ENCODE measurements at places on chromosomes 13 and 19.

- DNase-seq = no peak
These were observed 228.6 kb downstream of the DNAJC15 start for GRCh38 chr13:43251961-43252360.

DNA sequence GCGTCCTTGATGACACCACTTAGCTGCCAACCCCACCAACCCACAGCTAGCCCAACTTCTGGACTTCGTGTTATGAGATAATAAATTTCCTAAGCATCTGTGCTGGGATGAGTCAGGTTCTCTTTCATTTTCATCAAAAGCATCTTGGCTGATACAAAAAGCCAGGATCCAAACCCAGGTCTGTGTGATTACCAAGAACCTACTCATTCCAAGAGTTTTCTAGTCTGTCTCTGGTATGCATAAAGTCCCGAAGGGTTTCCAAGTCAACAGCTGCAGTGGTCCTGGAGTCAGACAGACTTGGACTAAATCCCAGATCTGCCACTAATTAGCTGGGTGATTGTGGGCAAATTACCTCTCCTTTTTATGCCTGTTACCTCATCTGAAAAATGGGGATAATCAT, 55.5 kb upstream of the SERP2 start:
- DNase-seq = no peak

DNA sequence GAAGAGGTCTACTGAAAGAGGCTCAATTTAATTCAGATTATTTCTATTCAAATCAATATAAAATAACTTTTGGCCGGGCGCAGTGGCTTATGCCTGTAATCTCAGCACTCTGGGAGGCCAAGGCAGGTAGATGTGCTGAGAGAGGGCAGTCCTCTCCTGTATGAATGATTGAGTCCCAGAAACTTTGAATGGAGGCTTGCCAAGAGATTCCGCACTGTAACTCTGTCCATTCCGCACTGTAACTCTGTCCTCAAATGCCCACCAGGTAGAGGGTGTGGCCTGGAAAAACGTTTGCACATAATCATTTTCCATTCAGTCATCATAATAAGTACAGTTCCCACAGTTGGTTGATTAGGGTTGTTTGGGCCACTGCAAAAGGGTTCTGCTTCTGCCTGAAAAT, 274.7 kb upstream of the SOX21 start:
- DNase-seq = no peak

DNA sequence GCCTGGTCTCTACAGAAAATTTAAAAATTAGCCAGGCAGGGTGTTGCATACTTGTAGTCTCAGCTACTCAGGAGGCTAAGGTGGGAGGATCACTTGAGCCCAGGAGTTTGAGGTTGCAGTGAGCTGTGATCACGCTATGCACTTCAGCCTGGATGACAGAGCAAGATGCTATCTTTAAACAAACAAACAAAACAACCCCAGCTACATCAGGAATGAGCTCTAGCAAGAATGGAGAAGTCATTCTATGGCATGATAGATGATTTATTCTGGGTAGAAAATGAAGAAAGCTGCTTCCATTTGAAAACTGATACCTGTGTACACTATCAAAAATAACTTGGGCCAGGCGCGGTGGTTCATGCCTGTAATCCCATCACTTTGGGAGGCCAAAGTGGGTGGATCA, 15.8 kb upstream of the SHISA2 start:
- no peak for DNase-seq

DNA sequence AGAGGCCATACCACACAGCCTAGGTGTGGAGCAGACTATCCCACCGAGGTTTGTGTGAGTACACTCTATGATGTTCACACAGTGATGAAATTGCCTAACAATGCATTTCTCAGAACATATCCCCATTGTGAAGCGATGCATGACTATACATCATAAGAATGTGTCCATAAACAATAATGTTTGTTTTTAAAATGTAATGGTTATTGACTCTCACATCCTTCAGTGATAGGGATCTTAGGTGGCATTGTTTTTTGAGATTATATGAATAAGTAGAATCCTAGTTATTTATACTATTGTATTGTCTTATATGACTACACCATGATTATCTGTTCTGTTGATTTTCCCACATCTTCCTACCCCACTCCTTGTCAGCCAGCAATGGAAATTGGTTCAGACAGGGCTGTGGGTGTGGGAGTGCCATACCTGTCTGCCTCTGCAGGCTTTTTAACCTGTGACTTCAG, 13.6 kb downstream of the CCNA1 start:
- DNase-seq = no peak

DNA sequence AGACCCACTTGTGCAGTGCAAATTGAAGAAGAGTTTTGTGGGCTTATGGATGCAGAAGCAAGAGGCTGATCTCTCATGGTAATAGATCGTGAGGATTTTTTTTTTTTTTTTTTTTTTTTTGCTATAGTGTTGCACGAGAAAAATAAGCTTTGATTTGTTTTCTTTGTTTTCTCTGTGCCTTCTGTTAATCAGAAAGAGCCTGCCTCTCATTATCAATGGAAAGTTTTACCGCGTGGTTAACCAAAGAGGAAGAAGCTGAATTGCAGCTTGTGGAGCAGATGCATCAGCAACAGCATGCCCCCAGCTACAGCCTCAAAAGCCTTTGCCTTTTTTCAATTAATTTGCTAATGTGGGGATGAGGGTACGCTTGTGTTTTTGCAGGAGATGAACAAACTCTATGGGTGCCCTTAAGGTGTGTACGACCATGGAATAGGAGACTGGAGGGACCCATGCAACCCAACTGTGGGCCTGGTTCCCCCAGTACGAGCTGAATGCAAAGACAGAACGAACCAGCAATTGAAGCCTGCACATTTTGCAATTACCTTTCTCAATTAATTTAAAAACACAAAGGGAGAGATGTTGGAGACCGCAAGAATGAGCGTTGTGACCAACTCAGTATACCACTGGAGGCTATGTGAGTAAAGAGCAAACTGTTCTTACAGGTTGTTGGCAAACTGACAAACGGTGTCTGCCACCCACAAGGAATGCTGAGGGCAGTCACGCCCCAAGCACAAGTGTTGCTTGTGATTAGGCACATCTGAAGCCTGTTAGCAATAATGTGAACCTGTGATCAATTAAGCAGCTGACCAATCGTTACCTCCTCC, 58.6 kb upstream of the SPRY2 start:
- DNase-seq = peak; percentile 44

- no peak for DNase-seq
These were observed 53.9 kb downstream of the CHST8 start for GRCh38 chr19:33675501-33676124.

DNA sequence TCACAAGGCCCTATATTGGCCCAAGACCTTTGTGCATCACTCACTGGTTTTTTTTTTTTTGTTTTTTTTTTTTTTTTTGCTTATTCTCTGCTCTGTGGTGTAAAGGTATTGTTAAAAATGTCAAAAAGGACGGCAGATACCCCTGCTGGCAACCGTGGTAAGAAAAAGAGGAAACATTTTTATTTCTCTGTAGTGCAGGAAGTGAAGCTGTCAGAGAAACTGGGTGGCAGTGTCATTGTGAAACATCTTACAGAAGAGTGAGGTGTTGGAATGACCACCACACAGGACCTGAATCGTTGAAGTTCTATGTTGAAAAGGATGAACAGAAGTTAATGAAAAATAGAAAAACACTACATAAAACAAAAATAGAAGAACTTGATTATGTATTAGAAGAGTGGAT, 346.4 kb downstream of the FGF9 start:
- DNase-seq = peak; percentile 27

DNA sequence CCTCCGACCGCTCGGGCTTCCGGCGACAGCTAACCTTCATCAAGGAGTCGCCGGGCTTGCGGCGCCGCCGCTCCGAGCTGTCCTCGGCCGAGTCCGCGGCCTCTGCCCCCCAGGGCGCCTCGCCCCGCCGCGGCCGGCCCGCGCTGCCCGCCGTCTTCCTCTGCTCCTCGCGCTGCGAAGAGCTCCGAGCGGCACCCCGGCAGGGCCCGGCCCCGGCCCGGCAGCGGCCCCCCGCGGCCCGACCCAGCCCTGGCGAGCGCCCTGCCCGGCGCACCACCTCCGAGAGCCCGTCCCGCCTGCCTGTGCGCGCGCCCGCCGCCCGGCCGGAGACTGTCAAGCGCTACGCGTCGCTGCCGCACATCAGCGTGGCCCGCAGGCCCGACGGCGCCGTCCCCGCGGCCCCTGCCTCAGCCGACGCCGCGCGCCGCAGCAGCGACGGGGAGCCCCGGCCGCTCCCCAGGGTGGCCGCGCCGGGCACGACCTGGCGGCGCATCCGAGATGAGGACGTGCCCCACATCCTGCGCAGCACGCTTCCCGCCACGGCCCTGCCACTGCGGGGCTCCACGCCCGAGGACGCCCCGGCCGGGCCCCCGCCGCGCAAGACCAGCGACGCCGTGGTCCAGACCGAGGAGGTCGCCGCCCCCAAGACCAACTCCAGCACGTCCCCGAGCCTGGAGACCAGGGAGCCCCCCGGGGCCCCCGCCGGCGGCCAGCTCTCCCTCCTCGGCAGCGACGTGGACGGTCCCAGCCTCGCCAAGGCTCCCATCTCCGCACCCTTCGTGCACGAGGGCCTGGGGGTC, 9.6 kb downstream of the C19orf25 start:
- peak; percentile 49 for DNase-seq

- DNase-seq = peak; percentile 22
These were observed 62.3 kb upstream of the PARP4 start for GRCh38 chr13:24574847-24575246.

GRCh38 chr13:110424569-110425443, 117.7 kb downstream of the COL4A2 start:
- no peak for DNase-seq
